ENCODE measurements at places on chromosomes 1 and 21. TPM values are rescaled to one million over a fixed set of nuclear protein-coding genes. Genes with fewer than 3 reads are reported as not detected.

The SLC37A1 gene
- 13.6 TPM for total RNA-seq

GRCh38 chr1:182702826-182703524 is 18.6 kb upstream of the RGS8 start:
- no peak for DNase-seq

The TPRG1L gene
- 71.5 TPM for total RNA-seq

- DNase-seq = no peak
Measured at GRCh38 chr1:59017501-59018231, 233.8 kb upstream of the JUN start.

DNA sequence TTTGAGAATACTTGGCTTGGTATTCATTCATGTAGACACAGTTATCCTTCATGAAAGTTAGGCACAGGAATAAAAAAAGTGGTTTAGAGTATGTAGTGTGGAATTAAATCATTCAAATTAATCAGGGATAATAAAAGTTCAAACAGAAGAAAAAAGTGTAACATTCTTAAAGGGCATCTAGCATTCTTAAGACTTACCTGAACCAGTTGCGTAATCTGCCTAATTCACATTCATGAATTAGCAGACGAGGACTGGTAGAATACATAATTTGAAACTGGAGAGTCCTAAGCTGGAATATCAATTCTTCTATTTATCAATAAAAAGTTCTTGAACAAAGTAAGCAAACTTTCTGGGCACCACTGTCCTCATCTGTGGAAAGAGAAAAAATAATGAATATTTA is 157.0 kb upstream of the DEPDC1 start:
- no peak for DNase-seq

GRCh38 chr1:147565189-147565980 is 24.1 kb downstream of the BCL9 start:
- no peak for DNase-seq

The CRYAA gene
- not detected for total RNA-seq

Measured in glomerular endothelial cell (primary cell).